ENCODE measurements at places on chromosomes 1 and 21.

DNA sequence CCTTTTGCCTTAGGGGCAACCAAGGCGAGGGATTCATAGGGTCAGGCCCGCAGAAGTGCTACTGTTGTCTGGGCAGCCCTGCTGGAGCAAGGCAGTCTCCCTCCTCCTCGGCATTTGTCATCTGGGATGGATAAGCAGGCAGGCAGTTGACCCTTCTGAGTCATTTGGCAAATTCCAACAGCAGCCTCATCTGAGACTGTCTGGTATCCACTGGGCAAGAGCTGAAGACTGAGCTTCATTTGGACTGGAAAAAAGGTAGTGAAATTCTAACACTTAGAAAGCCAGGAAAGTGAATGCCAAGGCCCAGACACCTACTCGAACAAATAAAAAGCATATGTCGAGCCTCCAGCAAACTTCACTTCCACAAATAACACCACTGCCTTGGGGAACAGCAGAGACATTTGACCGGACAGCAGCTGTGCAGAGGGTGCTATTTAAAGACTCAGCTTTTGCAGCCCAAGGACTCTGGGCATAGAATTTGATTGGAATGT, 4.0 kb upstream of the ZBTB40 start:
- no peak for DNase-seq

GRCh38 chr1:184595596-184595995, 159.1 kb downstream of the EDEM3 start:
- DNase-seq = no peak

- peak; percentile 71 for DNase-seq
These were observed 4.0 kb downstream of the JUN start for GRCh38 chr1:58779801-58780382.

DNA sequence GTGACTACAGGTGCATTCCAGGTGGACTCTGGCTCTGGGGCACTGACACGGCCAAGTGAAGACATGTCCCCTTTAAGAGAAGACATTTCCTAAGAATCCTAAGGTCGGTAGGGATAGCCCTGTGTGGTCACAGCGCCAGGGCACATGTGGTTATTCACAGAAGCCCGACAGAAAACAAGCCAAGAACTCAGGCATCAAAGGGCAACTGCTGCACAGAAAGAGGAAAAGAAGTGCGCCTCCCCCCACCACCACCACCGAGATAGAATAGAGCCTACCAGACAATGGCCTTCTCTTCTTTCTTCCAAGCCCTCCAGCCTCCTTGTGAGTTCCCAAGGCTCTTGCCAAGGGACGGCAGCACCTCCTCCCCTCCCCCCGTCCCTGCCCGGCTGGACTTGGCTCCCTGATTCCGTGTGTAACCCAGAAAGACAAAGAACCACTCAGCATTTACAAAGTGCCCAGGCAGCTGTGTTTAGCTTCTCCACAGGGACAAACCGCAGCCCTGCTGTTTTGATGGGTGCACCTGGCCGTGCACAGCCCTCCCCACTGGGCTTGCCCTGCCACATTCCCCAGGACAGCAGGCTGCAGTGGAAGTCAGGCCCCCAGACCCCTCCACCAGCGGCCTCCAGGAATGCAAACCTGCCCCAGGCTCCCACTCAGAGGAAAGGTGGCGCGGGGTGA, 30.2 kb downstream of the TMPRSS2 start:
- peak; percentile 77 for DNase-seq

DNA sequence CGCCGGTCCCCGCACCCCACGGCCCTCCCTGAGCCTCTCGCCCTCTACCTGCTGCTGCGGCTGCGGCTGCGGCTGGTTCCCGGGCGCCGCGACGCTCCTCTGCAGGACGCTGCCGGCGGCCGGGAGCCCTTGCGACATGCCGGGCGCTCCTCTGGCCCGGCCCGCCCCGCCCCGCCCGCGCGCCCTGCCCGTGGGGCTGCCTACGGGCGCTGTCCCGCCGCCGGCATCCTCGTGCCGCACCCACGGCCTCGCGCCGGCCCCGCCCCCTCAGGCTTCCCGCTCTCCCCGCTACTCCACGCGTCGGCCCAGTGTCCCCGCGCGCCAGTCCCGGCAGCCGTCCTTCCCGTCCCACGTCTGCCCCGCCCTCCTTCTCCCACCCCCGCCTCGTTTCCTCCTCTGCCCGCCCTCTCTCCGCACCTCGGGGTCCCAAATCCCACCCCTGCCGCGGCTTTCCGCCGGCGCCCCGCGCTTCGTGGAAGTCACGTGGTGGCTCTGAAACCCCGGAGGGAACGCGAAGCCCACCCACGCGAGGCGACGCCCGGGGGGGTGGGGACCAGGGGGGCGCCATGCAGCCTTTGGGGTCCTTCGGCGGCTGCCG, at the start of gene BATF3:
Gene BATF3, minus strand, starts transcription at position 216 of the 598 bp plus-strand sequence. Its CDS starts 78 bp downstream, at position 138.
- DNase-seq = peak; percentile 35

GRCh38 chr1:217626321-217626720, 4.6 kb downstream of the GPATCH2 start:
- no peak for DNase-seq

GRCh38 chr1:72397786-72398185, 115.4 kb upstream of the NEGR1 start:
- DNase-seq = no peak

- no peak for DNase-seq
These were observed 1.3 kb downstream of the BCAN start for GRCh38 chr1:156643049-156643777.

All from NCI-H146 (cell line).